ENCODE measurements at places on chromosomes 3 and 15. TPM values are rescaled to one million over a fixed set of nuclear protein-coding genes. Genes with fewer than 3 reads are reported as not detected.

DNA sequence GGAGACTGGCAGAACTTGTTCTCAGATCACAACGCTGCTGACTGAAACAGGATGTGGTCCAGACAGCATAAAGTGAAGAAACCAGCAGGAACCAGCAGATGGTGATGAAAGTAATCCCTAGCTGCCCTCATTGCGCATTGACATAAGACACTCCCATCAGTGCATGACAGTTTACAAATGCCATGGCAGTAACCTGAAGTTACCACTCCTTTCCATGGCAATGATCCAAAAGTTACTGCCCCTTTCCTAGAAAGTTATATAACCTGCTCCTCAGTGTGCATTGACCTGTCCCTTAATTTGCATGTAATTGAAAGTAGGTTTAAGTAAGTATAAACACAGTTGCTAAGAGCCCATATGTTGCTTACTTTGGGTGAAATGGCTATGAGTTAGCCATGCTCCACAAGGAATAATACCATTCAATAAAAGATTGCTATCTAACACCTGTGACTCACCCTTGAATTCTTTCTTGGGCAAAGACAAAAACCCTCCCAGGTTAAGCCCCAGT, 149.1 kb upstream of the CD96 start:
- no peak for DNase-seq

DNA sequence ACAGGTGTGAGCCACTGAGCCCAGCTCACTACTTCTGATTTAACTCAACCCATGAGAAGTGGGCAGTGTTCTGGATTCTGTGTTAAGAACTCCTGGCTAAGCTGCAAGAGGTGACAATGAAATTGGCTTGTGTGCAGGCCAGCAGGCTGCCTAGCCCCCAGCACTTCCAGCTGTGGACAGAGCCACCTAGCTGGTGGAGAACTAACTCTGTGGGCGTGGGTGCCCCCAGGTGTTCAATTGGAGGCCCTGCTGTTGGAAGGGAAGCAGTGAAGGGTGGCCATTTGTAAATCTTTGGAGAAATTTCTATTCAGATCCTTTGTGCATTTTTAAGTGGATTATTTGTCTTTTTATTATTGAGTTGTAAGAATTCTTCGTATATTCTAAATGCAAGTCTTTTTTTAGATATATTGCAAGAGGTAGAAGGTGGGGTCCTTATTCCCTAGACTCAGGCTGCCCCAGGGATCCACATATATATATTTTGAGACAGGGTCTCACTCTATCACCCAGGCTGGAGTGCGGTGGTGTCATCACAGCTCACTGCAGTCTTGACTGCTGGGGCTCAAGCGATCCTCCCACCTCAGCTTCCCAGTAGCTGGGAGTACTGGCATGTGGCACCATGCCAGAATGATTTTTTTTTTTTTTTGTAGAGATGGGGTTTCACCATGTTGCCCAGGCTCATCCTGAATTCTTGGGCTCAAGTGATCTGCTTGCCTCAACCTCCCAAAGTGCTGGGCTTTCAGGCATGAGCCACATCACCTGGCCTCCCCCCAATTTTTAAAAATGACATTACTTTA, 7.2 kb upstream of the SCAMP5 start:
- no peak for DNase-seq

DNA sequence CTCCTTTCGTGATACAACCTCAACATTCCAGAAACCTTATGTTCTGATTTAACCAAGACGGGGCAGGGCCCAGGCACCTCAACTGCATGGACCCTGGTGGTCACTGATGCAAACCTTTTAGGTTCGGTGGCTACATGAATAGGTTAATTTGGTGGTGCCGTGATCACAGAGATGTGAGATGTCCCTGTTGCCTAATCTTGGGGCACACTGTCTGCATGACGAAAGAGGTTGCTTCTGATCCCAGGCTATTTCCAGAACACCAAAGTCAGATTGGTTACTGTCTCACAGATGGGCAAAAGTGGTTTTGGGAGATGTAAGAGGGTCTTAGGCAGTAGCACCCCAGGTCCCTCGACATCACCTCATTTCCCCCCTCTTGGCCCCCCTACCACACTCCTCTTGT, 4.0 kb upstream of the CCR1 start:
- DNase-seq, result no peak

DNA sequence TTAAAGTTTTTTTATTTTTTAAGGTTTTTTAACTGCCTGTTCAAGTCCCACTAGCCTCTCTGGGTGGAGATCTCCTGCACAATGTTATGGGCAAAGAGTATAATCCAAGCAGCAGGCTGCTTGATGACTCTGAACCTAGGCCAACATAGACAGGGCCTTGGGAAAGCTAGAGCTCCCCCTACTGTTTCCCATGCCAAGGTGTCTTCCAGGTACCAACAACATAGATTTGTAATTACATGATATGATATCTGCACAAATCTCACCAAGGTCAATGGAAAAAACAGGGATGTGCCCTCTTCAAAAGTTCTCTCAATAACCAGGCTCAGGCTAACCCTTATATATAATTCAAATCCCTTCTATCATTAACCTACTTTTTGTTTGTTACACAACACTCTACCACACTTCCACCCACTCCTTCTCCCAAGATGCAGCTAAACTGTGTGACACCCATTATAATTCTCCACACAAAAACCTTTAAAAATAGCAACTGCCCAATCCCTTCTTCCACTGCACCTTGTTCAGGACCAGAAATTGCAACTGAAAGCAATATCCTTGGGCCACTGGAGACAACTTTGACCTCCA, 43.8 kb downstream of the RBM15B start:
- no peak for DNase-seq

- DNase-seq, result no peak
Observed at GRCh38 chr15:89007989-89008388, 80.3 kb upstream of the ABHD2 start.

DNA sequence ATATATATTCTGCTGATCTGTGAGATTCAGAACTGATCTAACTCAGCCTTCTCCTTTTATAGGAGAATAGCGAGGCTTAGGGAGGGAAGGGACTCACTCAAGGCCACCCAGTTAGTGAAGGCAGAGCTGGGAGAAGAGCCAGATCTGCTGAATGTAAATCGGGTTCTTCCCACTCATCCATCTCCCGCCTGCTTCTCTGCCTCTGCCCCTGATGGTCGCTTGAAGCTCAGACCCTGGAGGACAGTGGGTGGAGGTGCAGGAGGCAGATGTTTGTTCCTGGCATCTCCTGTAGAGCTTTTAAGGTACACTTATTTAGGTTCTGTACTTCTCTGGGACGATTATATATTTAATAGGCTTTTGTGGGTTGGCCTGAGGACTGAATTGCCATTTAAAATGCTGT, 4.3 kb downstream of the PDIA5 start:
- DNase-seq, result no peak

GRCh38 chr3:128950223-128950938, 43.5 kb downstream of the CFAP92 start:
- no peak for DNase-seq

CPB1 gene
- total RNA-seq, result not detected

WNT5A gene
- 152 TPM for total RNA-seq

KCNAB1 gene
- 9.1 TPM for total RNA-seq

DNAJC13 gene
- total RNA-seq, result 68.3 TPM

KBTBD8 gene
- total RNA-seq, result 4.3 TPM

Data from ureter (tissue), 1 donor.